Activated T-helper 2 cell treated with anti-CD3 and anti-CD28 coated beads, Interferon-gamma antibody, Interleukin-2, Interleukin-4, amounts not matched to agents 10 μg/mL and 5 μg/mL and 100 μg/mL, durations not matched to agents 14 hours and 24 hours and 36 hours (primary cell): ENCODE measurements at places on chromosomes 16 and 17.

DNA sequence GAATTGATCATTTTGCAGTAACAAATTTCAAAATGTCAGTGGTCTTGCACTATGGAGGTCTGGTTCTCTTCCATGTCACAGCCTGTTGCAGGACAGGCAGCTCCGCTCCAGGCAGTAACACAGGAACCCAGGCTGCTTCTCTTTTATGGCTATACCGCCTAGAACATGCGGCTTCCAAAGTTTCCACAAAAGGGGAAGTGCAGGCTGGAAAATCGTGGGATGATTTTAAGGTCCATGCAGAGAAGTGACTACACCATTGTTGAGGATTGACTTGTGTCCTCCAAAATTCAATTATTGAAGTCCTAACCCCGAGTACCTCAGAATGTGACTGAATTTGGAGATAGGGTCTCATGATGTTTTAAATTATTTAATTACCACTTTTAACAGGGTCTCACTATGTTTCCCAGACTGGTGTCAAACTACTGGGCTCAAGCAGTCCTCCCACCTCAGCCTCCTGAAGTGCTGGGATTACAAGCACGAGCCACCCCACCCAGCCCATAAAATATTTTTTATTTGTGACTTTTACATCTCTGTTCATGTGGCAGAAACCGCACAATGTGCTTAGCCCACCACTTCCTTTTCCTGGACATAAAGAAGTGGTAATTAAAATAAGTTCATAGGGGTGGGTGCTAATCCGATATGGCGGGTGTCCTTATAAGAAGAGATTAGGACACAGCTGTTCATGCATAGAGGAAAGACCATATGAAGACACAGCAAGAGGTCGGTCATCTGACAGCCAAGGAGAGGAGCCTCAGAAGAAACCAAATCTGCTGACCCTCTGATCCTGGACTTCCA lies 279.2 kb upstream of the RPL38 start:
- DNase-seq = no peak

DNA sequence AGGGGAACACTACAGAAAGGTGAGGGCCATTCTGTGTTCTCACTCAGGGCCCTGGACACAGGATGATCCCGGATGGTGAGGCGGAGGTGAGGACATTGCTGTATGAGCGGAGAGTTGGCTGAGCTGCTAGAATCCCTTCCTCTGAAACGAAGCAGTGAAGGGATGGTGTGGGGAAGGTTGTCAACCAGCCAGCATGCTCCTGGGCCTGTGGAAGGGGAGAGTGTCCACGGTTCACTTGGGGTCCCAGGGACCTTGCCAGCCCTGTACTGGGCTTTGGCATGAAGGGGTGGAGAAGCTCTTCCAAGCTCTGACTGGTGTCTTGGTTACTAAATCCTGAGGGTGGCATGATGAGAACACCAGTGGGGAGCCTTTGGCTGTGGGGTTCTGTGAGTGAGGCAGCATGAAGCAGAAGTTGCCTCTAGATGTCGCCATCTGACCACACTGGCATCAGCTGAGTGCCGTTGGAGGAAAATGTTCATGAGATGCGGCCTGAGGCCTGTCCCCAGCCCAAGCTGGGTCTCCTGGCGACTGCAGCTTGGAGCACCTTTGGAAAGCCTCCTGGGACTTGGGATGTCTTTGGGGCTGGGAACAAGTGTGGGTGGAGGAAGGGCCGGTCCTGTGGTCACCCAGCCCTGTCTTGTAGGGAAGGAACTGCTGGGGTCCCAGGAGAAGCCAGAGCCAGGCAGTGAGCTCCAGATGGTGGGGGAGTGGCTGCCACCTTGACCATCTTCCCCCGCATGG lies 14.8 kb downstream of the PDP2 start:
- DNase-seq = peak; percentile 49

- DNase-seq = no peak
Observed at GRCh38 chr16:4681471-4682083, 11.8 kb upstream of the NUDT16L1 start.

- no peak for DNase-seq
Observed at GRCh38 chr16:2745961-2746360, 6.5 kb upstream of the SRRM2 start.

GRCh38 chr17:10739386-10739785 lies 9.6 kb upstream of the TMEM220 start:
- no peak for DNase-seq

GRCh38 chr16:86444261-86444660 lies 66.1 kb upstream of the FOXF1 start:
- DNase-seq = no peak

DNA sequence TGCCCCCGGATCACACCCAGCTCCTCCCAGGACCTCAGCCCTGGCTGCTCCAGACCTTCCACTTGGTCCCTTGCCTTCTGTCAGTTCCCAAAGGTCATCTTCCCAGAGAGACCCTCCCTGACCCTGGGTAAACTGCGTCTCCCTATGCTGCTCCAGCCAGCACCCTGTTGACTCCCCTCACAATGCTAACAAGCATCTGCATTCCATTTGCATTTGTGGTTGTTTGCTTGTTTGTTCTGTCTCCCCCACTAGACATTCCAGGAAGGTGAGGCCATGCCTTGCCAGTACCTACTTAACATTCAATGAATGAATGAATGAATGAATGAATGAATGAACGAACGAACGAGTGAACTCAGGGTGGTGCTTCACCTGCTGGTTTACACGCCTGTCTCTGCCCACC lies 171.2 kb downstream of the WSCD1 start:
- no peak for DNase-seq

DNA sequence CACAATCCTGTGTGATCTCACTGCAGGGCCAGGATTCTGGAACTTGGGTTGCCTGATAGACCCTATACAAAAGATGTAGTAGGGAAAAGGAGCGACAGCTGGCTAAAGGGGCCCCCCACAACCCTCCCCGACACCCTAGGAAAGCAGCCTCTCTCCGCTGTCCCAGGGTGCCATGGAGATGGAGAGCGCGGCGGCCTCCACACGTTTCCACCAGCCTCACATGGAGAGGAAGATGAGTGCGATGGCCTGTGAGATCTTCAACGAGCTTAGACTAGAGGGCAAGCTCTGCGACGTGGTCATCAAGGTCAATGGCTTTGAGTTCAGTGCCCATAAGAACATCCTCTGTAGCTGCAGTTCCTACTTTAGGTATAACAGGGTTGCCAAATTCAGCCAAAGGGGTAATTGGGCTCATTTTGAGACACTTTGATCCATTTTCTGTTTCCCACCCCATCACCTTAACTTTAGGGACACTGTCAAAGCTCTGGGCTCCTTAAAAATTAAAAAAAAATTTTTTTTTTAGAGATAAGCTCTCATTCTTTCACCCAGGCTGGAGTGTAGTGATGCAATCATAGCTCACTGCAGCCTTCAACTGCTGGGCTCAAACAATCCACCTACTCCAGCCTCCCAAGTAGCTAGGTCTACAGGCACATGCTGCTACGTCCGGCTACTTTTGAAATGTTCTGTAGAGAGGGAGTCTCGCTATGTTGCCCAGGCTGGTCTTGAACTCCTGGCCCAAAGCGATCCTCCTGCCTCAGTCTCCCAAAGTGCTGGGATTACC lies at the start of gene KLHL10:
KLHL10 (plus strand) TSS at position 65 of the 778 bp plus-strand sequence; CDS start at position 173, 108 bp downstream.
- no peak for DNase-seq

GRCh38 chr17:32772453-32773025 lies 104.4 kb downstream of the MYO1D start:
- DNase-seq = no peak

- DNase-seq = no peak
Observed at GRCh38 chr17:15388356-15389041, 47.1 kb upstream of the TEKT3 start.

DNA sequence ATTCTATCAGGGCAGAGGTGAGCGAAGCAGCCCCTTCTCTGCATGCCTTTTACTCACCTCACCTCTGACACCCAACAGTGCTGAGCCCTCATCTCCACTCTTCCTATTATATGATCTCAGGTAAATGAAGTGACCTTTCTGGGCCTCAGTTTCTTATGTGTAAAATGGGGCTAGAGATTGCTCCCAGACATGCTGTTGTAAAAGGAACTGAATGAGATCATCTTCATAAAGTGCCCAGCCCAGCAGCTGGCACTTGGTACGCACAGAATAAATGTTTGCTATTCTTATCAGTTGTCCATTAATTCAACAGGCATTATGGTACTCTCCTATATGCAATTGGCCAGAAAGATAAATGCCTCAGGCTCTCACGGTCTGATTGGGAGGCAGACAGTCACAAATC lies 4.5 kb upstream of the GALK1 start:
- DNase-seq = no peak

DNA sequence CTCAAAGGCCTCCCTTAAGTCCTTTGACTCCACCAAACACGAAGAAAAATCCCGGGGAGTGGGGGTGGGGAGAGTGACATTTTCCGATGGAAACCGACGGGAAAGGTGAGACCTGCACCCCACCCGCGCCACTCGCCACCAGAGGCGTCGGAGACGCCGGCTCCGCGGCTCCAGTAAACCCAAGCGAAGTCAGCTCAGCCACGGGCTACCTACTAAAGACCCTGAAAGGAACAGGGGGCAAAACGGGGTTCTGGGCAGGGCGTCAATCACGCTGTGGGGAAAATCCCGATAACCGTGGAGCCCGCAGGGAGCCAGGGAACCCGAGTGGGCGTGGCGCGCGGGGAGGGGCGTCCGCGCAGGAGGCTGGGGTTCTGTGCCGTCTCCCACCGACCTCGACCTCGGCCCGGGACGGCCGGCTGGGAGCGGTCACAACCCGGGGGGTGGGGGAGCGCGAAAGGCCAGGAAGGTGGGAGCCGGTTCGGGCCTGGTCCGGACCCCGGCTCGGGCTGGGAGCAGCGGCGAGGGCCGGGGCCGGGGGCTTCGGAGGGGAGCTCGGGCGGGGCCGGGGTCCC lies 565 bp downstream of the WDR45B start:
- DNase-seq = peak; percentile 40

DNA sequence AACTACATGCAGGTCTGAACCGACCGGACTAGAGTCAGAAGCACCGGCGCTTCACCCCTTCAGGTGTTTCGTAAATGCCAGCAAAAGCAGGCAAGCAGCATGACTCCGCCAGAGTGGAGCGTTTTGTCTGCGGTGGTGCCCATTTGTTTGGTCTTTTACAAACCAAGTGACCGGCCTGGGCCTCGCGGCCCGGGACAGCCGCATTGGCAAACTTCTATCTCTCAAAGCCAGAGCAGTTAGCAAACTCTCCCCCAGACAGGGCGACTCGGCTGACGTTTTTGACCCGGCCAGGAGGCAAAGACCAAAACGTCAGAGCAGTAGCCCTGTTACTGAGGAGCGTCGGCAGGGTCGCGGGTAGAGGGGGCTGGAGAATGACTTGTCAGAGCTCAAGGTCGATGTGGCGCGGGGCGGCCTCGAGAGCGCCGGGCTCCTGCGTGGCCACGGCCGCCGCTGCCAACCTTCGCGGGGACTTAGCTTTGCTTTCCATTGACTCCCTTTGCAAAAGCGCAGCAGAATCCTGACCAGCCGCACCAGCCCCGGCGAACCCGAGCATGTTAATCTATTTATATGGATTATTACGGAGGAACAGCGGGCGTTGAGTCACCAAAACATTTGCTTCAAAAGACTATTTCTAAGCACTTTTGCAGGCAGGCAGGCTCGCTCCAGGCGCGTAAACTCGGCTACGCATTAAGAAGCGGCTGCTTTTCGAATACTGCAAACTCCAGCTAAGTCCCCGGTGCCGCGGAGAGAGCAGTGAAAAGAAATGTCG lies 763 bp upstream of the SOX9 start:
- DNase-seq = no peak
